ENCODE measurements at places on chromosomes 11 and 22. TPM values are rescaled to one million over a fixed set of nuclear protein-coding genes. Genes with fewer than 3 reads are reported as not detected.

Gene APOBEC3B
- 8.3 TPM for total RNA-seq

Gene ACTN3
- 0.21 TPM for total RNA-seq

Gene NUDT8
- 6.1 TPM for total RNA-seq

Gene OR4D9
- total RNA-seq: not detected

Gene ADM2
- 3.1 TPM for total RNA-seq

- DNase-seq: no peak
These were observed 404.4 kb upstream of the ANO3 start for GRCh38 chr11:25927411-25927953.

Gene MPPED1
- total RNA-seq: not detected

DNA sequence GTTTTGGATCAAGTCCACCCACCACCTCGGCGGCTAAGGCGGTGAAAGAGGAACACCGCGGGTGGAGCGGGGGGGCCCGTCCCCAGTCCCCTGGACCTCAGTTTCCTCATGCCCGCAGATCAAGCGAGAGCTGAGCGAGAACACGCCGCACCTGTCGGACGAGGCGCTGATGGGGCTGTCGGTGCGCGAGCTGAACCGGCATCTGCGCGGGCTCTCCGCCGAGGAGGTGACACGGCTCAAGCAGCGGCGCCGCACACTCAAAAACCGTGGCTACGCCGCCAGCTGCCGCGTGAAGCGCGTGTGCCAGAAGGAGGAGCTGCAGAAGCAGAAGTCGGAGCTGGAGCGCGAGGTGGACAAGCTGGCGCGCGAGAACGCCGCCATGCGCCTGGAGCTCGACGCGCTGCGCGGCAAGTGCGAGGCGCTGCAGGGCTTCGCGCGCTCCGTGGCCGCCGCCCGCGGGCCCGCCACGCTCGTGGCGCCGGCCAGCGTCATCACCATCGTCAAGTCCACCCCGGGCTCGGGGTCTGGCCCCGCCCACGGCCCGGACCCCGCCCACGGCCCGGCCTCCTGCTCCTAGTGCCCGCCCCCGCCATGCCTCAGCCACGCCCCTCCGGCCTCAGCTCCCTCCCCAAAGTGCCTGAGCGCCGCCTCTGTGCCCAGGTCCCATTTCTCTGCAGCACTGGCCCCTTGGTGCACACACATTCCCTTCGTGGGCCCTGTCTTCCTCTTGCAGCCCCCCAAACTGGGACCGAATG is 12.7 kb downstream of the MAFF start:
- DNase-seq: peak; percentile 89

GRCh38 chr11:108494182-108494581 is 4.0 kb downstream of the POGLUT3 start:
- DNase-seq: no peak

Gene GDPD4
- total RNA-seq: not detected

- peak; percentile 79 for DNase-seq
These were observed 790 bp upstream of the TMEM41B start for GRCh38 chr11:9315078-9315688.

DNA sequence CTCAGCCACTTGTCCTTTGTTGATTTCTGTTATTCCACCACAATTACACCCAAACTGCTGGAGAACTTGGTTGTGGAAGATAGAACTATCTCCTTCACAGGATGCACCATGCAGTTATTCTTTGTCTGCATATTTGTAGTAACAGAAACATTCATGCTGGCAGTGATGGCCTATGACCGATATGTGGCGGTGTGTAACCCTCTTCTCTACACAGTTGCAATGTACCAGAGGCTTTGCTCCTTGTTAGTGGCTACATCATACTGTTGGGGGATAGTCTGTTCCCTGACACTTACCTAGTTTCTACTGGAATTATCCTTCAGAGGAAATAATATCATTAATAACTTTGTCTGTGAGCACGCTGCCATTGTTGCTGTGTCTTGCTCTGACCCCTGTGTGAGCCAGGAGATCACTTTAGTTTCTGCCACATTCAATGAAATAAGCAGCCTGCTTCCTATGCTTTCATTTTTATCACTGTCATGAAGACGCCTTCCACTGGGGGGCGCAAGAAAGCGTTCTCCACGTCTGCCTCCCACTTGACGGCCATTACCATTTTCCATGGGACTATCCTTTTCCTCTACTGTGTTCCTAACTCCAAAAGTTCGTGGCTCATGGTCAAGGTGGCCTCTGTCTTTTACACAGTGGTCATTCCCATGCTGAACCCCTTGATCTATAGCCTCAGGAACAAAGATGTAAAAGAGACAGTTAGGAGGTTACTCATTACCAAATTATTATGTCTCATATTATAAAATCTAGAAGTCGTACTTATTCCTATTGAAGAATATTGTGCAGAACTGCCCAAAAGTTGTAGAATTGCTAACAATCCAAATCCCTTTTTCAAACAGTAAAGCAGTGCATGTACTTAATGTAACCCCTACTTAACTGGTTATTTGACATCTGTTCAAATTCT is 53.2 kb downstream of the OR4C6 start:
- DNase-seq: no peak

GRCh38 chr11:110392056-110392455 is 37.7 kb upstream of the FDX1 start:
- DNase-seq: no peak

Gene NCF4
- total RNA-seq: 89.0 TPM

DNA sequence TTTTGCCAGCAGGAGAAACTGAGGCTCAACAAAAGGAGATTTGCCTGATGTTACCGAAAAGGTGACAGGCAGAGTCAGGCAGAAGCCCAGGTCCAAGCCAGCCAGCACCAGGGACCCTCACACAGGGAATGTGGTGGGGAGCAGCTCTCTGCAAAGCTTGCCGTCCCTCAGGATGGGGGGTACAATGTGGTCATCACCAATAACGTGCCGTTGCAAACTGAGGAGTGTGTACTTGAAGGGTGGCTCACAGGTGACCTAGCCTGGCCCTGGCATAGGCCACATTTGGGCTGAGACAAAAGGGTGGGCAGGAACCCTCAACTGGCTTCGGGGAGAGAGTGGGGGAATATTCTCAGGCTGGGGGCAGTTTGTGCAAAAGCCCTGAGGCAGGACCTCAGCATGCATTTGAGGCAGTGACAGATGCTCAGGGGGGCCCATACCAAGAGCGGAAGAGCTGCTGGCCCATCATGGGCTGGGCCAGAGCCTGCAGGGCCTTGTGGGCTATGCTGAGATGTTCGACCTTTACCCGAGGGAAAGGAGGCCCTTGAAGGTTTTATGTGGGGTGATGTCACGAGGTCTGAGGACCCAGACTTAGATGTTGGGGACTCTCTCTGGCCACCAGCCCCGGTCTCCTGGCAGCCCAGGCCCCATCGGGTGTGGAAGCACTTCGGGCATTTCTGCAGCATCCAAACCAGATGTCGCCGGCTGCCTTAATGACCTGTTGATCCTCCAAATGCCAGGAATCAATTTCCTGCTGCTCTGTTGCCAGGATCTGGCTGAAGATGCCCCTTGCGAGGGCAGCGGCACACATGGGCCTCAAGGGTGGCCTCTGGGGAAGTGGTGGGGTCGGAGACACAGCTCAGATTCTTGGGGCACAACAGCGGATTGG is 57.4 kb upstream of the SHISAL1 start:
- peak; percentile 57 for DNase-seq

DNA sequence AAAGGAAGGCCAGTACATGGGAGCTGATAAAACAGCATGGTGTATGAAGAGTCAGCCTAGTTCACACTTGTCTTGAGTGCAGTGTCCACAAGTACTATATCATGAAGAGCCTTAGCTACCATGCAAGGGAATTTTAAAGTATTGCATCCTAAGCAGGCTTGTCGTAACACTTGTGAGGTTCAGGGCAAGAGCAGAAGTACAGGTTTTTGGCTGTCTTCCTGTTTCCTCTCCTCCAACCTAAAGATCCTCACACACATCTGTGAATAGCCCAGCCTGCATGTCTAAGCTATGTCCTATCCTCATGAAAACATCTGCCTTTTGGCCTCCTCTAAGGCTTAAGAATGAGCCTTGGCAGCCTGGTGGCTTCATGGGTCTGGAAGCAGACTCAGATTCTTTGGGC is 34.6 kb upstream of the TMEM123 start:
- no peak for DNase-seq

DNA sequence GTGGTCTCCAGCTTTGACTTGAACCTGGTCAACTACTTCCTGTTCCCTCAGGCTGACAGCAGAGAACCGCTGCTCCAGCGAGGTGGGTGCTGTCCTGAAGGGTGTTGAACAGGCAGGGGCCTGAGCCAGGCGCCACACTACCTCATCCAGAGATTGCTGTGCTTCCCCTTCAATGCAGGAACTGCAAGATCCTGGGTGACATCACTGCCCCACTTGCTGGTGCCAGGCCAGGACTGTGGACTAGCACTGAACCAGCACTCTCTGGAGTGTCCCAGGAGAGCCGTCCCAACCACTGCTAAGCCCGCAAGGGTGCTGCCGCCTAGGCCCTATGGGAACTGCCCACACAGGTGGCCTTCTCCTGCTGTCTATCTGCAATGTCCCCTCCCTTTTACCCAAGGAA is 51.7 kb downstream of the GAB4 start:
- DNase-seq: peak; percentile 57

GRCh38 chr11:125329786-125330185 is 165.2 kb downstream of the PKNOX2 start:
- DNase-seq: no peak

- no peak for DNase-seq
These were observed 5.1 kb downstream of the TCF20 start for GRCh38 chr22:42265321-42265720.

Gene RFPL1
- total RNA-seq: not detected

DNA sequence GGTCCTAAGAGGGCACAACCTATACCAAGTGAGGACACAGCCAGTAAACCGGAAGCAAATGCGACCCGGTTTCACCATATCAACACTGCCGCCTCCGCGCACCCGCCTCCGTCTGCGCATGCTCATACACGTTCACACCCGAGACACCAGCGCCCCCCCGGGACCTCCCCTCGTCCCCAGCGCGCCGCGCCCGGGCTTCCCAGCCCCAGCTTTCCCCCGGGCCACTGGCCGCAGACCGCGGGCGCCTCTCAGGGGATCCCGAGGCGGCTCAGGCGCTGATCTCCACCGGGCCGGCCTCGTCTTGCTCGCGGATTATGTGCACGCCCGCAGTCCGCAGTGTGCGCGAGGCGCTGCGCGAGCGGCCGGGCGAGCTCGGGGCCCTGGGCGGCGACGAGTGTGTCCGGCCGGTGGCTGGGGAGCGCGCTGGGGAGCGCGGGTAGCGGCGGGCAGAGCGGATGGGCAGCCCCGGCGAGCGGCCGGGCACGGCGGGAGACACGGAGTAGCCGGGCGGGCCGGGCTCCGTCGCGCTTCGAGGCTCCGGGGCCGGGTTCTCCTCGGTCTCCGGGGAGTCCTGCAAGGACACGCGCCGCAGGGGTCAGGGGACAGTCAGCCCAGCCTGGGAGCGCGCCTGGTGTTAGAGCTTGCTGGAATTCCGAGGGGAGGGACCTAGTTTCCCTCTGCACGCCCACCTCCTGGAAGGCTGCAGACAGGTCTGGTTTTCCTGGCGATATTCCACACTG is 2.0 kb downstream of the HEPN1 start:
- DNase-seq: peak; percentile 88

Gene KRTAP5-10
- not detected for total RNA-seq

DNA sequence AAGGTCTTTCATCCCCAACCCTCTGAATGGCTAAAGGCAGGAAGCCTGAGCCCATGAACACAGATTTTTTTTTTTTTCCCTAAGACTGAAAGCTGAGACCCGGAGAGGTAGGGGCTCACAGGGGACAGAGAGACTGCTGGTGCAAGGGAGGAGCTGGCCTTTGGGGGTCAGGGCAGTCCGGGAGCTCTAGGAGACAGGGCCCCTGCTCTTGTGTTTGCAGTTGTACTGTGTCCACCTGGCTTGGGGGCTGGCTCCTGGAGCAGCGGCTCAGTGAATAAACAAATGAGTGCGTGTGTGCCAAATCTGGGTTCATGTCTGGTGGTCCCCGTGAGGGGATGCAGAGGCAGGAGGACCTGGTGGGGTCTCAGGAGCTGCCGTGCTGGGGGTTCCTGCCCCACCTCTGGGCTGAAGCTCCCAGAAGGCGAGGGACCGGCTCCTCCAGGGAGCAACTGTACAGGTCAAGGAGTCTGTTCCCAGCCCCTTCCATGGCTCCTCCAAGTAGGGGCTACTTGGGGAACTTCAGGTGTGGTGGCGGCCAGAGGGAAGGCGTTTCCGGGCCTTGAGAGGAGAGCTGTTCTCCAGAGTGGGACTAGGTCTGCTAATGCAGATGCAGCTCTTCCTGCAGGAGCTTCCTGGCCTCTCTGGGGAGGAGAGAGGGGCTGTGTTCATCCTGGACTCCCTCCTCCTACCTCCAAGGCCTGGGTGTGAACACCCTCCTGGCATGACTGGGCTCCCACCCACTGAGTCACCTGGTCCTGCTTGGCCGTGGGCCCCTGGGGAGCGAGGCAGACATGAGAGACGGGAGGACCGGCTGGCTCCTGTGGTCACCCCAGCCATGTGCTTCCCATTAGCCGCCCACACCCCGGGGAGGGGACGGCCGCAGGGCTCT is 57.6 kb downstream of the FBXO7 start:
- DNase-seq: no peak

- DNase-seq: no peak
These were observed 2.9 kb upstream of the TBX10 start for GRCh38 chr11:67642173-67643120.

DNA sequence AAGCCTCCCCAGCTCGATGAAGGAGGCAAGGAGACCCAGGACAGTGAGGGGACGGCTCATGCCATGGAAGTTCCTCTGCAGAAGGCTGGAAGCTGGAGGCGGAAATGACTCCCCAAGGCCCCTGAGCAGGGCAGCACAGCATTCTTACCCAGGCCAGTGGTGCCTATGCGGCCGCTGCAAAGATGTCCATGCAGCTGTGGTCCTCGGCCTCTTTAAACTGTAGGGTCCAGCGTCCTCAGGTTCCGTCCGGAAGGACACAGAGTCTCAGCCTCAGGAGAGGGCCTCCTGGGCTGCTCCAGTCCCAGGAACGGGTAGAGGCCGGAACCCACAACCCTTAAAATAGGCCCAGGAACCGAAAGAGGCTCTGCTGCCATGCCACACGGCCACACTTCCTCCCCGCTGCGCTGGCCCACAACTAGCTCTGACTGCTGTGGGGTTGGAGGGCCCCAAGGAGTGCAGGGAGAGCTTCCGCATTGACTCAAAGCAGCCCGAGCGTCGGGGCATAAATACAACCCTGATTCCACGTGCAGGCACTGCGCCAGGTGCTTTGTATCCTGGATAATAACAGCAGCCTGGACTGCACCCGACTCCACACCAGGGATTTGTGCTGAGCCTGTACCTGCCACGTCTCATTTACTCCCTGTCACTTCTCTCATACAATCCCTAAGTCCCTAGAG is 5.5 kb downstream of the KIAA0930 start:
- DNase-seq: peak; percentile 88

Gene SMC1B
- total RNA-seq: not detected

Gene KIRREL3
- total RNA-seq: 0.85 TPM

Gene MRGPRF
- 11.4 TPM for total RNA-seq

- peak; percentile 90 for DNase-seq
These were observed 582 bp downstream of the SREBF2 start for GRCh38 chr22:41833369-41834004.

Gene TRAF6
- 18.8 TPM for total RNA-seq

Gene TTC9C
- 30.0 TPM for total RNA-seq

GRCh38 chr11:62926680-62927455 is 5.7 kb upstream of the CHRM1 start:
- peak; percentile 53 for DNase-seq

Gene FAM111B
- total RNA-seq: 1.2 TPM

- DNase-seq: no peak
These were observed 107.3 kb upstream of the LUZP2 start for GRCh38 chr11:24389575-24389974.

Gene CYP2D6
- total RNA-seq: 2.3 TPM

- no peak for DNase-seq
These were observed 48.3 kb downstream of the RRAS2 start for GRCh38 chr11:14310679-14311078.

- peak; percentile 73 for DNase-seq
These were observed at the start of gene GRAMD4 for GRCh38 chr22:46619830-46620501. Gene GRAMD4 (plus strand): TSS chr22:46620386. CDS start chr22:46626800, 6,414 bp downstream.

GRCh38 chr11:9760193-9760575 is 96.3 kb downstream of the SWAP70 start:
- no peak for DNase-seq

Measured in spleen (tissue), 13 donors.